Effector memory CD4-positive, alpha-beta T cell (primary cell): ENCODE measurements at places on chromosomes 2 and 18.
A peak's percentile ranks its signal among the peaks of the same experiment; 100 is the strongest.

DNA sequence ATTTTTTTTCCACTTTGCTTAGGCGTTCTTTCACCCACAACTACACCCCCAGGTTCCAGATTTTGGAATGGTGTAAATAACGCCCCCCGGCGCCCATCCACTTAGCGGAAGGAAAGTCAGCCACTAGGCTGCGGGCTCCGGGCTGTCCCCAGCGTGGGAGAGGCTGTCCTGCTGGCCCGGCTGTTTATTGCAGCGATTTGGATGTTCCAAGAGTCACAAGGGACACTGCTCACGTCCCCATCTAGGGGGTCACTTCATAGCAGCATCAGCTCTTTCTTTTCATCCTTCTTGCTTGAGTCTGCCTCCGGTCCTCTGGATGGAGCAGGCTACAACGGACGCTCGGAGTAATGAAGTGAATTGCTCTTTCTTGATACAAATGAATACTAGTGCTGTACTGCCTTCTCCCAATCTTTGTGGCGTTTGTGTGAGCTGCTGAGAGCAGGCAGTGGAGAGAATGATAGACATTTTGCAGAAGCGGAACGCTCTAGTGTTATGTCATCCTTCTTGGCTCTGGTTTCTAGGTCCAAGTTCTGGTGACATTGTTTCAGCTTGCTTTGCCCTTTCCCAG is 50.7 kb upstream of the PAIP2B start:
- no peak for DNase-seq

- DNase-seq = no peak
Measured at GRCh38 chr2:170321526-170321925, 143.6 kb downstream of the MYO3B start.

- DNase-seq = no peak
Measured at GRCh38 chr18:48172226-48173006, 236.8 kb downstream of the ZBTB7C start.

DNA sequence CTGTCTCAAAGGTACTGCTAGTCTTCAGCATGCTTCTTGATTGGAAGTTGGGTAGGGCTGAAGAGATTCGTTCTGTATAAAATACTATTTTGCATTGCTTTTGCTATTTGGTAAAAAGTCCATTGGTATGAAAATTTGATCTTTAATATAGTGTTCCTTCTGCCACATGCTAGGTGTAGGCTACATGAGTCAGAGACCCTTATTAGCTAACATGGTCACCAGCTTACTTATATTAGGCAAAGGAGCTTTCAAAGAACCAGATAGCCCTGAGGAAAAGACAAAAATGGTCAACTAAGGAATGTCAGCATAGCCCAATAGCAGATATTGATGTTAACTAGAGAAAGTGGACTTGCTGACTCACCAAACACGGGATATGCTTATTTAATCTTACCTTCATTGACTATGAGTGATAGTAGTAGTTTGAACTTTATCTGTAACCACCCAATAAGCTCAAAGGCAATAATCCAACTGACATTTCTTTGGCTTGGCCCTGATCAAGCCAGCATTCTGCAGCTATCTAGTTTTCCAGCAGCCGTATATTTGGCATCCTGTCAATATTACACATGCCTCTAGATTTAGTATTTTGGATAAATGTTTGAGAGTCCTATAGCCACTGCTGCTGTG is 110.0 kb downstream of the TPGS2 start:
- no peak for DNase-seq

DNA sequence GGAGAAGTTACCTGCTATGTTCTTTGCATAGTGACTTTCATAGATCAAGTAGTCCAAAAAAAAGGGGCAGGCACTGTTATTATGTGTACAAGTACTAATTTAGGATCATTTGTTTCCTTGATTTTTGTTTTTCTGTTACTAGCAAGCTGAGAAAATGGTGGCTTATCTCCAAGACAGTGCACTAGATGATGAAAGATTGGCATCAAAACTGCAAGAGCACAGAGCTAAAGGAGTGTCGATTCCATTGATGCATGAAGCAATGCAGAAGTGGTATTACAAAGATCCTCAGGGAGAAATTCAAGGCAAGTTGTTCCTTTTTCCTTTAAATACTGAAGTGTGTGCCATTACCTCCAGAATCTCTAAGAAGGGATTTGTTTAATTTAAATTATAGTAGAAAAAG is 19.6 kb upstream of the KCNJ13 start:
- no peak for DNase-seq

DNA sequence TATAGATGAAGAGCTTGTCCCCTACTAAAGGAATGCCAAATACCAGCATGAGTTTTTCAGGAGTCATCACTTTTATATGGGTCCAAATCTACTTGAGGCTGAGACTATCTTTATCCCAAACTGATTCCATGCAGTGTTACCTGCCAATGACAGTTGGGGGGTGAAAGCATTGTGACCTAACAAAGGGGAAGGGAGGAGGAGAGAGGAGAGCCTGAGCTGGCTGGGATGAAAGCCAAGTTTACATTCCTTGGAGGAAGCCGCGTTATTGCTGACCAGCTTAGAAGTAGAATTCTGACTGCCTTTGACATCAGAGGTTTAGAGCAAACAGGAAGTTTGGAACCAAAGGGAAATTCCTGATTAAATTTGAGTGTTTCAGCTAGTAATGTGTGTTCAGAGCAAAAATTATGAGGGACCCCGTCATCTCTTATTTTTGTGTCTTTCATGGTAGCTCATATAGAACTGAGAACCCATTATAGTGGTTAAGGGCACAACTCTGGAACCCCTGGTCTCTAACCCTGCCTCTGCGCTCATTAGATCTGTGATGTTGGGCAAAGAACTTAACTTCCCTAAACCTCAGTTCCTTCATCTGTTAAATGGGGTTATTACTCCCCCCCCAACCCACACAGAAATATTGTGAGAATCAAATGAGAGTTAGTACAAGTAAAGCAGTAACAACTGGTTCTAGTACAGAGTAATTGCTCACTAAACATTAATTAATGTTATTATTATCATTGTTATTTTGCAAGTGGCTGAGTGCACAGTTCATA is 199.3 kb upstream of the EPAS1 start:
- DNase-seq = no peak

DNA sequence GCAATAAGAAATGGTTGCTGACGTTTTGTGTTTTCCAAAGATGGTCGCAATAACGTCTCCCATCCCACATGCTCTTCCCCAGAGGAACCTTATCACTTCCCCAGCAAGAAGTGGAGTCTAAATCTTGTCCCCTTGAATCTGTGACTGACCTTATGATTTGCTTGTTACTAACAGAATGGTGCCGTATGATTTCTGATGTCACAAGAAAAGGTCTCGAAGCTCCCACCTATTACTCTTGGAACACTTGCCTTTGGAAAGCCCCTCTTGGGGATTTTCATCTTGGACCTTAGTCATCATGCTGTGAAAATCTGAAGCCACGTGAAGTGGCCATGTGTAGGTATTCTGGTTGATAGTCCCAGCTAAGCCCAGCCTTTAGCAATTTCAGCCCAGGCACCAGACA is 86.2 kb upstream of the GLS start:
- no peak for DNase-seq

- no peak for DNase-seq
Measured at GRCh38 chr2:228949831-228950230, 321.3 kb downstream of the PID1 start.

GRCh38 chr2:42926434-42927333 is 134.3 kb upstream of the HAAO start:
- DNase-seq = no peak

DNA sequence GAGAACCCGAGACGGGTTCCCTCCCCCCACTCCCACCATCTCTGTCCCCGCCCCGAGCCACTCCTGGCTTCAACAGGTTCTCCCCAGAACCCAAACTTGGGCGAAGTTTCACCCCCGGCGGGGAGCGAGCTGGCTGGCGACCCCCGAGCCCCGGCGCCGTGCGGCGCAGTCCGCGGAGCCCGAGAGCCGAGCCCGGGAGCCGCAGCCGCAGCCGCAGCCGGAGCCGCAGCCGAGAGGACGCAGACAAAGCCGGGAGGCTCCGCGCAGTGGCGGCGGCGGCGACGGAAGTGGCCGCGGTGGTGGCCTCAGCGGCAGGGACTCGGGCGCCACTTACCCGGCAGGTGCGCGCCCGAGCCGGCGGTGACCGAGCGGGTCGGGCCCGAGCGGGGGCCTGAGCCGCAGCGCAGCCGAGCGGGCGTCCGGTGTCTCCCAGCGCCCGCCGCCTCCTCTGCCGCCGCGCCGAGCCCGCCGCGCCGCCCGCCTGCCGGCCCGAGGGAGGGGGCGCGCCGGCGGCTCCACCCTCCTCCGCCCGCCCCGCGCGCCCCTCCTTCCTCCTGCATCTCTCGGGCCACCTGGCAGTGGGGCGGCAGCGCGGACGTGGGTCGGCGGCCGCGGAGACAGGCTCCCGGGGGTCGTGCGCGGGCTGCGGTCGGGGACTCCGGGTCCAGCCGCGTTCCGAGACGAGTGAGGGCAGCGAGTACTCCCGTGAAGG is at the start of gene ECEL1:
Gene ECEL1 (minus strand): TSS at position 450 of the 712 bp plus-strand sequence. CDS start 1,181 bp downstream, outside the sequence.
- DNase-seq = no peak

- DNase-seq = no peak
Measured at GRCh38 chr2:134234535-134234934, 19.3 kb upstream of the MGAT5 start.

- no peak for DNase-seq
Measured at GRCh38 chr2:241798631-241799521, 10.1 kb upstream of the NEU4 start.

DNA sequence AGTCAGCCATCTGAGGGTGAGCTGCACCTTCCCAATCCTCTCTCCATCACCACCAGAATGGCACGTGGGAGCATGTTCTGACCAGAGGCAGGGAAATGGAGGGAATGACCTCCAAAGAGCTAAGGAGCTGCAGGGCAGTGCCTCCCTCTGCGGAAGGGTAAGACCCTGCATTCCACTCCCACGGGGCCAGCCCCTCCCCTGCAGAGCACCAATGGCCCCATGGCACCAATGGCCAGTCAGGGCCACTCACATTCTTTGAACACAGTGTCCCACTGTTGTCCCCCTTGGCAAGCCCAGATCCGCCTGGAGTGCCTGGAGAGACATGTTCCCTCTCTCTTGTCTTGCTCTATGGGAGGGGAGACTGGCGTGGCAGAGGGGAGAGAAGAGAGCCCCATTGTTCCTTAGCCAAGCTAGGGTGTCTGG is 164.4 kb downstream of the TNS1 start:
- DNase-seq = no peak

DNA sequence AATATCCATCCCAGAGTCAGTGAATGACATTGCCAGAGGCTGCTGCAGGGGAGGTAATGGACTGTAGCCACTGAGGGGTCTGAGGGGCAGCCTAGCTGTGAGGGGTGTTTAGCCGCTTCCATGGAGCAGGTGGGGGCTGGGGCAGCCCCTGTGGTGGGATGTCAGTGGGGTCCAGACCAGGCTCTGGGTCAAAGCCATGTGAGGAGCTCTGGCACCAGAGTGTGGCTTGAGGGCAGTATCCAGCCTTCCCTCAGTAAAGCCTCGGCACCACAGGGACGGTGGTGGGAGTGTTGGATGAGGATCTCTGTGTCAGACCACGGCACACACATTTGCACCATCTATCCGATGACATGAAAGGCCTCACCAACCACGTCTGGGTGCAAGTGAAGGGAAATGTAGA is 85.0 kb downstream of the INHBB start:
- DNase-seq = no peak

- peak; percentile 11 for DNase-seq
Measured at GRCh38 chr2:168192839-168193616, 54.4 kb downstream of the STK39 start.

DNA sequence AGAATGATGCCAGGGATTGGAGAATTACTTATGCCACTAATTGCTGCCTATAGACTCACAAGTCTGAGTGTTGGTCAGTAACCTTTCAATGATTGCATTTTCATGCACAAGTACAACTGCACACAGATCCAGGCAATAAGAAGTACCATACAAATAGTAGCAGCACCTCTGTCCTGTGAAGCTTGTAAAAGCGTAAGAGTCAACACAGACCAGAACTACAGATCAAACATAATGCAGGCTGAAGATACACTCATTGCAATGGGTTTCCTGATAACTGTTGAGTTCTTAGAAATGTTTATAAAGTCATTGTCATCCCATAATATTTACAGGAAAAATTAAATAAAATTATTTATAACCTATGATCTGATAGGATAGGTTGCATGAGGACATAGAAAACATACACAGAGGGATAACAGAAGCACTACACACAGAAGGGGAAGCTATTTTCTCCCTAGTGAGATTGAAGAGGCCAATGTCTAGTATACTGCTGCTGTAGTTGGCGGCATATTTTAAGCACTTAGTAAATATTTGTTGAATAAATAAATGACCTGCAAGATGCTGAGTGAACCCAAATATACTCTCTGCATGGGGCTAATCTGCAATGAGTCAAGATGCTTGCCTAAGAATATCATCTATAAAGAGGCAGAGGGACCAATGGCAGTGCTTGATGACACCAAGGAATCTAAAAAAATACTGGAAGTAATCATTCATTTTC is 5.7 kb upstream of the PIK3C3 start:
- DNase-seq = no peak

DNA sequence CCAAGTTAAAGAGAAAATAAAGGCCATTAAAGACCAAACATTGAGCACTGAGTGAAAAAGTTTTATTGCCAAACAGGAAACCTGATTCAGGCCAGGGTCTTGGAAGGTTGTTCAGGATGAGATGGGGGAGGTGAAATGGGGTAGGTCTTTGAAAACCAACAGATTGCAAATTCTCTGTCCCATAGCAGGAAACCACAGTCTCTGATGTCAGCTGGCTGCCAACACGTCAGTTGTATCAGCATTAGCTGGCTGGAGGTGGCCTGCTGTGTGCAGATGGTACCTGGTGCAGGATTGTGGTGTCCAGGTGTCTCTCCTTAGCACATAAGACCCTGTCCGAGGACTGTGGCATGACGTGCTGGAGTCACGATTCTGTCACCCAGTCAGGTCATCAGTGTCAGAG is 106.3 kb downstream of the MSH2 start:
- DNase-seq = no peak

DNA sequence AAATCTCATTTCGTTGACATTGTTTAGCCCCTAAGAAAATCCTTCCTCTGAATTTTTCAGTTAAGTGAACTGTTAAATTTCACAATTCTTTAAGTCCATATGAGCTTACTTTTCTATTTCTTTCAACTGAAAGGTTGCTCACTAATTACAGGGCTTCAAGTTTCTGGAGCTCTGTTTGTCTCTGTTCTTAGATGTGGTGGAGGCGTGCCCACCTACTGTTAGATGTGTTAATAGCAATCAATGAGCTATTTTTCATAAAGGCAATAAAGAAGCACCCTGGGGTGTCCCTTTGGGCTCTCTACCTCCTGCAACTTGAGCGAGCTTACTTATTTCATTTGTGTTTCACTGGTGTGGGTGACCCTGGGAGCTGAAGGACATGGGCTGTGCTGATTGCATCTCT is 25.0 kb downstream of the CREG2 start:
- no peak for DNase-seq

GRCh38 chr2:119292226-119292625 is 68.6 kb downstream of the STEAP3 start:
- no peak for DNase-seq

- DNase-seq = no peak
Measured at GRCh38 chr2:113376913-113377445, 60.5 kb upstream of the ZNG1B start.
